Vagina (tissue), 2 donors: ENCODE measurements at places on chromosomes 12 and 14.

- H3K27ac ChIP-seq = no peak overlapping the region
- DNase-seq = no peak
- no peaks in the 10 kb centered on the region for H3K27me3 ChIP-seq
- peaks cover 16% of the 10 kb centered on the region for H3K4me1 ChIP-seq
Measured at GRCh38 chr12:105846331-105846730, 292.4 kb downstream of the NUAK1 start.

DNA sequence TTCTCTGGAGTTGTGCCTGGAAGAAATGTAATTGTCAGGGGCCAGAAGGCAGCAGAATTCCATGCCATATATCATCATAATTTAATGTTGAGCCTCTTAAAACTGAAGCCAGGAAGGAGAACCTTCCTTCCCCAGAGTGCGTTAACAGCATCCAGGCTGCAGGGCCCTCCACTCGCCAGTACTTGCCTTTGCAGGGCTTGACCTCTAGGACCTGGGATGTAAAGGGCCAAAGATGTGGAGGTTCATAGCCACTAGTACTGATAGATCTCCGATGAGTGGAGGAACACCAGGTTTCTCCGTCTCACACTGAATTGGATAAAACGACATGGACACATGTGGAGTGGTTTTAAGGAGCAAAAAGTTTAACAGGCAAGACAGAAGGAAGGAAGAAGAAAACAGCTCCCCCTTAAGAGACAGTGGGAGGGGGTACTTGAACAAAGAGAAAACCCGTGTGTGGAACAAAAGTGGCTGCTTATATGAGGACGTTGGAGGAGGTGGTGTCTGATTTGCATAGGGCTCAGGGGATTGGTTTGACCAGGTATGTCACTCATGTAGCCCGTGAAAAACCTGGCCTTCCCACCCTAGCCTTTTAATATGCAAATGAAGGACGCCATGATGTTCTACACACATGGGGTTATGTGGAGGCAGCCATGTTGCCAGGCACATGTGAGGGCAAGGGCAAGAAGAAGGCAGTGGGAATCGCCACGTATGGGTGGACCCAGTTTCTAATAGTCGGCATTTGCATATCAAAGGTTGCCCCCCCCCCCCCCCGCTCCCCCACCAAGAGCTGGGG is 38.8 kb upstream of the WSCD2 start:
- no peak overlapping the region for H3K27ac ChIP-seq
- DNase-seq = no peak
- no peaks in the 10 kb centered on the region for H3K27me3 ChIP-seq
- H3K36me3 ChIP-seq = no peaks in the 10 kb centered on the region

DNA sequence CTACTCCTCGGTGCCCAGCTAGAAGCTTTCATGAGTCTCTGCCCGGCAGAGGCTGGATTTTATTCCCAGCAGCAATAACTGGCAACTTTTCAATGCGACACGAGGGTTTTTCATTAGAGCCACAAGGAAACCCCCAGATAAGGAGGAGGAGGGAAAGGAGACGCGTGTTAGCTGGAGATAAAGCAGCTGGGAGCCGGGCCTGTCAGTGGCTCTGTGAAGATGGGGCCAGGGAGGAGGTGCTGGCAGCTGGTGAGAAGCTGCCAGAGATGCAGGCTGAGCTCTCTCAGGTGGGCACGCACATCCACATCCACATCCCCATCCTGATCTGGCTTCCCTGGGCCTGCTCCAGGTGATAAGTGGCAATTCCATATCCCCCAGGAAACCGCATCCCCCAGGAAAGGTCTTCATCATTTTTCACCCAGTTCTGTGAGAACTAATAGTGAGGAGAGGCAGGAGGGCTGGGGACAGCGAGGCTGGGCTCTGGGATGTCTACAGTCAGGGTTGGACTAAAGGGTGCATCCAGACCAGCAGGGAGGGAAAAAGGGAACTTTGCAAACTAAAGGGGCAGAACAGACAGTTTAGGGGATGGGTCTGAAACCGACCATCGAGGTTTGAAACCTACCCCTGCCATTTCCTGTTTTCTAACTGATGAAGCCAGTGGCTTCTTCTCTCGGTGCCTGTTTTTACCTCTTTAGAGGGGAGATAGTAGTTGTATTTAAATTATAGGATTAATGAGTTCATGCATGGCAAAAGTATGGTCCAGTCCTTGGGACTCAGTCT is 413.2 kb downstream of the DPF3 start:
- H3K27me3 ChIP-seq = no peaks in the 10 kb centered on the region
- H3K36me3 ChIP-seq = no peaks in the 10 kb centered on the region
- no peak for DNase-seq
- peaks cover 4% of the 10 kb centered on the region for H3K4me1 ChIP-seq

DNA sequence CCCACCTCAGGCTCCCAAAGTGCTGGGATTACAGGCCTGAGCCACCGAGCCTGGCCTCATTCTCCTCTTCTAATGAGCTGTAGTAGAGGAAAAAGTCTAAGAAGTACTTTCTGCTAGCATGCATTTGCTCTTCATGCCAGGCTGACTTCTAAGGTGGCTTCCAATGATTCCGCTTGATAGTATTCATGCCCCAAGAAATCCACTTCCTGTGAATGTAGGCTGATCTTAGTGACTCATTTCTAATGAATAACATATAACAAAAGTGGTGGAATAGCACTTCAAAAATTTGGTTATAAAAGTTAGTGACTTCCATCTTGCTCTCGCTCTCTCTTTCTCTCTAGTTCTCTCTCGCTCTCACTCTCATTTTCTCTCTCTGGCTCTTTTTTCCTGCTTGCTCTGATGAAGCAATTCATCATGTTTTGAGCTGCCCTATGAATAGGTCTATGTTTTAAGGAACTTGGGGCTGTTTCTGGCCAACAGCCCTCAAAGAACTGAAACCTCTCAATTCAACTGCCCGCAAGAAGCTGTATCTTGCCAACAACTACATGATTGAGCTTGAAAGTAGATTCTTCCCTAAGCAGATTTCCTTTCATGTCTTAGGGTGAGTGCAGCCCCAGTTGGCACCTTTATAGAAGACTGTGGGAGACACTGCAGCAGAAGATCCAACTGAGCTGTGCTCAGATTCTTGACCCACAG is 282.9 kb downstream of the RMST start:
- no peaks in the 10 kb centered on the region for H3K27me3 ChIP-seq
- DNase-seq = no peak
- H3K4me1 ChIP-seq = peaks cover 12% of the 10 kb centered on the region
- no peaks in the 10 kb centered on the region for H3K36me3 ChIP-seq
- no peak overlapping the region for H3K27ac ChIP-seq
- H3K4me3 ChIP-seq = no peak overlapping the region

DNA sequence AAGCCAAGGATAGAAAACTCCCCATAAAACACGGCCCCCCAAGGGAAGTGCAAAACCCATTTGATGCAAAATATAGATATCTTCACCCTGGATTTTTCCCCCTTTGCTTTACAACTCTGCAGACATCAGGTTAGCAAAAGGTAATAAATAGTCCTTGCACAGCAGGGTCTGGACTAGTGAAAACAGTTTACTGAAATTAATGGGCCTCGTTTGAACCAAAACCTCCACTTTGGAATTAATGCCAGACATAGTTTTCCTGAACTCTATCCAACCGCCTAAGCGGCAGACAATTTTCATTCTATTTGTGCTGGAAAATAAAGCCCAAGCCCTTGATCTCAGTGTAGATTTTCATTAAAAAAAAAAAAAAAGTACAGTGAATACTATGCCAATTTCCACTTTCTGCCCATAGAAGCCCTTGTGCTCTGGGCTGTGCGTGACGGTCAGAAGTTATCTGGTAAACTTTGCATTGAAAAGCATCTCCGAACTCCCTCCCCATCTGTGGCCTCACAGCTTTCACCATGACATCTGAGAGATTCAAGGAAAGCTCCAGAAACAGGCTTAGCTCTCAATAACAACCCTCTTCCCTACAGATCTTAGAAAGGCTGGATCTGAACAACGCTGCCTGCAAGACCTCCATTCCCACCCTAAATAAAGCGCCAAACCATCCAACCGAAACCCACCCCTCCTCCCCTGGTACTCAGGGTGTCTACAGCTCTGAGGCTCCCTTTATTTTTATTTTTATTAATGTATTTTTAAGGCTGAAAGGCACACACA is 11.0 kb upstream of the IRF2BPL start:
- H3K4me3 ChIP-seq = peak overlapping the region; percentile 34
- no peak for DNase-seq
- no peaks in the 10 kb centered on the region for H3K36me3 ChIP-seq
- peaks cover 92% of the 10 kb centered on the region for H3K4me1 ChIP-seq
- H3K27me3 ChIP-seq = no peaks in the 10 kb centered on the region

- no peak for DNase-seq
- H3K27ac ChIP-seq = no peak overlapping the region
- peaks cover 9% of the 10 kb centered on the region for H3K4me1 ChIP-seq
- no peaks in the 10 kb centered on the region for H3K36me3 ChIP-seq
- peak overlapping the region; percentile 78 for H3K4me3 ChIP-seq
Measured at GRCh38 chr12:70365398-70365647, 767 bp upstream of the KCNMB4 start.

- DNase-seq = no peak
- H3K4me1 ChIP-seq = no peaks in the 10 kb centered on the region
- H3K27ac ChIP-seq = no peak overlapping the region
- no peaks in the 10 kb centered on the region for H3K27me3 ChIP-seq
Measured at GRCh38 chr14:89842837-89843236, 111.7 kb downstream of the EFCAB11 start.

DNA sequence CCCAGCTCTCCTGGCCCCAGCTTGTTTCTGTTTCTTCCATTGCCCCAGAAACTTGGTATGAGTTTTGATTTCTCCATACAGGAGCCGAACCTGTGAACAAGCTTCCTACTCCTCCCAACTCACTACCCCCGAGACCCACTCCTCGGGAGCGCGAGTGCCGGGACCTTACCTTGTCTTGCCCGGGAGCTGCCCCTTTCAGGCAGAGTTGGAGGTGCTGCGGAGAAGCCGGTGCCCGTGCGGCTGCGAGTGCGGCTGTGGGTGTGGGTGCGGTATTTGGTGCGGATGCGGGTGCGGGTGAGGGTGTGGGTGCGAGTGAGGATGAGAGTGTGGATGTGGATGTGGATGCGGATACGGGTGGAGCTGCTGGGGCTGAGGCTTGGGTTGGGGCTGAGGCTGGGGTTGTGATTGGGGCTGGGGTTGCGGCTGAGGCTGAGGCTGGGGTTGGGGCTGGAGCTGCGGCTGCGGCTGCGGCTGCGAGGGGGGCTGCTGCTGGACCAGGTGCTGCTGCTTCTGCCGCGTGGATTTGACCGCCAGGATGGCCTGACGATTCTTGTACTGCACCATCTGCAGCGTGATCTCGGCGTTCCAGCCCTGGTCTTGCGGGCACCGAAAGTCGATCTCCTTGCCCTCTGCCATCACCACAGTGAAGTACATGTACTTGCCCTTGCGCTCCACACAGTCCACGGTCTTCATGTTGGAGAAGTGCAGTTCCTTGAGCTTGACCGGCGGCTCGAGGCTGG is 1.1 kb downstream of the PHLDA1 start:
- DNase-seq = peak; percentile 87
- H3K4me1 ChIP-seq = peaks cover 46% of the 10 kb centered on the region
- H3K36me3 ChIP-seq = no peaks in the 10 kb centered on the region
- H3K27me3 ChIP-seq = no peaks in the 10 kb centered on the region

DNA sequence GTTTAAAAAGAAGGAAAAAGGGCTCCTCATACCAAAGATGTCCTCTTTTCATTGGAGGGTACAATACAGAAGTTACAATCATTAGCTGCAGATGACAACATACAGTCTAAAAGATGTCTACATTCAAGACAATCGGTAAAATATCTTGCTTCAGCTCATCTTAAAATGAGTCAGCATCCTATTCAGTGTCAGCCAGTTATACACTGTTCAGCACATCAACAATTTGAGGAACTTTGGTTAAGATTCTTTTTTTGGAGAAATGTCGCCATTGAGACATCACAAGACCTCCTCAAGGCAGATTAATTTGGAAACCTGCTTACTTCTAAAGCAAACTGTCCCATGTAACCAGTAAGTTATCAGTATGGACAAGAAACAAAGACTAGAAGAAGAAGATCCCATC is 100.7 kb upstream of the SLC38A4 start:
- H3K27ac ChIP-seq = no peak overlapping the region
- no peak overlapping the region for H3K4me3 ChIP-seq
- H3K36me3 ChIP-seq = no peaks in the 10 kb centered on the region
- no peak for DNase-seq
- no peaks in the 10 kb centered on the region for H3K27me3 ChIP-seq

GRCh38 chr14:80164991-80165721 is 46.1 kb downstream of the DIO2 start:
- no peak for DNase-seq
- H3K27me3 ChIP-seq = no peaks in the 10 kb centered on the region
- no peaks in the 10 kb centered on the region for H3K36me3 ChIP-seq
- H3K4me1 ChIP-seq = no peaks in the 10 kb centered on the region
- no peak overlapping the region for H3K4me3 ChIP-seq

DNA sequence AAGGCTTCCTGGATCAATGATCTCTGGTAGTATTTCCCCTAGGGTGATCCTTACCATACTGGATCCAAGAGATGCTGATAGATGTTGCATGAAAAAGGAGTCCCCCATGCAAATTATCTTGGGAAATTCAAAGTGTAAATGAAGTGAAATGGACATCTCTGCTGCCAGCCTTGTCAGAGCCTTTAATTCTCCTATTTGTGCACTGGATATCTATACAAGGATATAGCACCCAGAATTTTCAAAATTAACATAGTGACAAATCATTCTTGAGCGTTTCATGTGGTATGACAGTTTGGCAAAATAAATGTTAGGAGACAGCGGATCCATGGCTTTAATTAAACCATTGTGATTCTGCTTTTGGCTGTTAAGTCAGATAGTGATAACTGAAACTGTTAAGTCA is 260.9 kb downstream of the KSR2 start:
- H3K4me1 ChIP-seq = no peaks in the 10 kb centered on the region
- H3K36me3 ChIP-seq = no peaks in the 10 kb centered on the region
- no peak overlapping the region for H3K27ac ChIP-seq
- H3K4me3 ChIP-seq = no peak overlapping the region
- DNase-seq = no peak
- no peaks in the 10 kb centered on the region for H3K27me3 ChIP-seq

GRCh38 chr14:61838661-61839245 is 76.5 kb downstream of the SNAPC1 start:
- H3K36me3 ChIP-seq = no peaks in the 10 kb centered on the region
- H3K4me3 ChIP-seq = no peak overlapping the region
- H3K27me3 ChIP-seq = no peaks in the 10 kb centered on the region
- H3K27ac ChIP-seq = no peak overlapping the region
- no peak for DNase-seq

GRCh38 chr12:104421343-104421742 is 35.4 kb upstream of the CHST11 start:
- H3K4me1 ChIP-seq = no peaks in the 10 kb centered on the region
- no peak for DNase-seq
- no peaks in the 10 kb centered on the region for H3K27me3 ChIP-seq

GRCh38 chr12:14417715-14418114 is 52.2 kb downstream of the ATF7IP start:
- no peak overlapping the region for H3K4me3 ChIP-seq
- no peak for DNase-seq
- H3K36me3 ChIP-seq = no peaks in the 10 kb centered on the region

- no peak overlapping the region for H3K4me3 ChIP-seq
- no peak overlapping the region for H3K27ac ChIP-seq
- DNase-seq = no peak
- peaks cover 5% of the 10 kb centered on the region for H3K36me3 ChIP-seq
- peaks cover 42% of the 10 kb centered on the region for H3K4me1 ChIP-seq
- H3K27me3 ChIP-seq = no peaks in the 10 kb centered on the region
Measured at GRCh38 chr12:12502815-12503151, 59.9 kb downstream of the DUSP16 start.
